NCI-H748 treated with DMSO at 0.1 percent for 48 hours (cell line): ENCODE measurements at places on chromosomes 12 and 14.

- no peak for DNase-seq
Measured at GRCh38 chr14:44505588-44505987, 1.5 kb downstream of the FSCB start.

- no peak for DNase-seq
Measured at GRCh38 chr12:124389138-124389724, 94.3 kb downstream of the RFLNA start.

GRCh38 chr12:65891987-65892481 lies 67.8 kb downstream of the HMGA2 start:
- no peak for DNase-seq

- no peak for DNase-seq
Measured at GRCh38 chr12:130236446-130236845, 74.2 kb downstream of the FZD10 start.

- no peak for DNase-seq
Measured at GRCh38 chr12:69469854-69470188, 367 bp upstream of the FRS2 start.

DNA sequence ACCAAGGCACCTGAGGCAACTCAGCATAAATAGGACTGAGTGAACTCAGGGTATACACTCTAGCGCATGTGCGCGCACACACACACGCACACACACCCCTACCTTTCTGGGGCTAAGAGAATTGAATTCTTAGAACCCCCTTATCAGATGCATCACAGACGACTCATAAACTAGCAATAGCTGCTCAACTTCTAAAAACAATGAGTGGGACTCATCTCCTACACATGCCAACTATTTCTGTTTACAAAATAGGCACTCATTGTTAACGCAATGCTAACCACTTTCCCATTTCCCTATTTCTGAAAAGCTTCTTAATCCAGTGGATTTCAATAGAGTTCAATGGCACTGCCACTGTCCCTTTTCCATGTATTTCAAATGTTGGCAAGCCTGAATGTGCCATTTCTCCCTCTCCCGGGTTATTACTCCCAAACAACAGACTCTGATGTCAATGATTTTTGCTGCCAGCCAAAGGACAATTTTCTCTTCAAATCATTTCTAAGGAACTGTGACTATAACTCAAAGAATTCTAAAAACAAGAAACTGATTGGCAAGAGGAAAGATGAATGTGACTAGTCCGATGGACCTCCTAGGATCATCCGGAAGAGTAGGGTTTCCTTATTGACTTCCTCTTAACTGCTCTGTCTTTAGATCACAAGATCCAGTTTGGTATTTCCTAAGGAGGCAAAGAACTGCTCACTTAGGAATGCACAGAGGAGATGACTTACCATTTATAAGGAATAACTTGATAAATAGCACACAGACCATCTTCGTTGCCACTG lies 48.8 kb downstream of the SLC38A1 start:
- DNase-seq, result no peak
